ENCODE measurements at places on chromosomes 11 and 22.
A peak's percentile ranks its signal among the peaks of the same experiment; 100 is the strongest.

DNA sequence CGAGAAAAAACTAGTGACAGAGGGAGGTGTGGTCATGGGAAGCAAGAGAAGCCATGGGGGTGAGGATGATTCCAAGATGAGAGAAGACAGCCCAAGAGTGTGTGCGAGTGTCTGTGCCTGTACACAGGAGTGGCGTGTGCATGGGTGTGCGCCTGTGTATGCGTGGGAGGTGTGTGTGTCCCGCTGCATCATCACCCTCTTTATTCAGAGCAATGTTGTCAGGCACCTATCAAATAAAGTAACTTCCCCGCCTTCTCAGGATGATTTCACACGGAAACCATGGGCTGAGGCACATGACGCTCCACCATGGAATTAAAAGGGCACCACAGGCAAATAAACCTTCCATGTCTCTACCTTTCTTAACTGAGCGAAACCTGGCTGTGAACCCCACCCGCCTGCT lies 24.6 kb downstream of the MS4A10 start:
- DNase-seq, result no peak

GRCh38 chr22:21713428-21714058 lies 22.1 kb downstream of the YPEL1 start:
- DNase-seq, result no peak

DNA sequence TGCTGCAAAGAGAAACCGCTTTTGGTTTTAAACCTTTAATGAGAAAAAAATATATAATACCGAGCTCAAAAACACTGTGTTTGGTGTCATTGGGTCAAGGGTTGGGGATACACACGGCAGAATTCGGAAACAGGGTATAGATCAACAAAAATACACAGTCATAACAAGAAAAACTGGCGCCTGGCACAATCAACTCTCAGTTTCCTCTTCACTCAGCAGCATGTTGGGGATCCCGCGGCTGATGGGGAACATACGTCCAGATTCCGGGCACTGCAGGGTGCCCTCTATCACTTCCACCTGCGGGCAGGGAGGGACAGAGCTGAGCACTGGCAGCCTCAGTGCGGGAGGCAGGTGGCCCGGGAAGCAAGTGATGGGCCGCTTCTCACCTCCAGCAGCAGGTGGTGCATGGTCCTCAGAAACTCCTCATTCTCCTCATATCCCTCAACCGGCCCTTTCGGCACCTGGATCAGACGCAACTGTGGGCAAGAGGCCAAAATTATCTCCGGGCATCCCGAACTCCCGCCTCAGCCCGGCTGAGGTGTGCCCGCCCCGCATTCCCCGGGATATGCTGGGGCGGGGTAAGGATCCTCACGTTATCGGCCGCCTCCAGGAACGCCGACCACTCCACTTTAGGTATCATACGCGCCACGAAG lies 561 bp downstream of the TRMT112 start:
- DNase-seq, result peak; percentile 54

- peak; percentile 13 for DNase-seq
Measured at GRCh38 chr22:20591660-20592310, 84.4 kb downstream of the MED15 start.

DNA sequence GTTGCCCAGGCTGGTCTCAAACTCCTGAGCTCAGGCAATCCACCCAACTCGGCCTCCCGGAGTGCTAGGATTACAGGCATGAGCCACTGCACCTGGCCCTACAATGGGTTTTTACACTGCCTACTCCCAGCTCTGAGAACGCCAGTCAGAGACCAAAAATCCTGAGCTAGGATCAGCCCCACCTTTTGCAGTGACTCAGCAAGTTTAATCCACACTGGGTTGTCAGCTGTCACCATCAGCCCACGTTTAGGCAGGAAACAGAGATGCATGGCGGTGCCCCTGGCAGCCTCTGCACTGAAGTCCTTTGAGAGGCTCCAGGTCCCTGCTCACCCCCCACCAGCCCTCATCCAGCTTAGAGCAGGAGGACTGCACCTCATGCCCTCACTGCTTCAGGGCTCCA lies 117.6 kb downstream of the ARHGAP8 start:
- peak; percentile 6 for DNase-seq

- DNase-seq, result no peak
Measured at GRCh38 chr11:117314840-117315239, 1.2 kb downstream of the BACE1 start.

GRCh38 chr22:49251371-49251770 lies 576.3 kb downstream of the BRD1 start:
- no peak for DNase-seq

GRCh38 chr11:66287211-66287888 lies 1.6 kb downstream of the YIF1A start:
- DNase-seq, result no peak

GRCh38 chr11:44014968-44015623 lies 32.7 kb upstream of the ACCSL start:
- no peak for DNase-seq

GRCh38 chr11:100936781-100937180 lies 192.8 kb downstream of the PGR start:
- DNase-seq, result no peak

DNA sequence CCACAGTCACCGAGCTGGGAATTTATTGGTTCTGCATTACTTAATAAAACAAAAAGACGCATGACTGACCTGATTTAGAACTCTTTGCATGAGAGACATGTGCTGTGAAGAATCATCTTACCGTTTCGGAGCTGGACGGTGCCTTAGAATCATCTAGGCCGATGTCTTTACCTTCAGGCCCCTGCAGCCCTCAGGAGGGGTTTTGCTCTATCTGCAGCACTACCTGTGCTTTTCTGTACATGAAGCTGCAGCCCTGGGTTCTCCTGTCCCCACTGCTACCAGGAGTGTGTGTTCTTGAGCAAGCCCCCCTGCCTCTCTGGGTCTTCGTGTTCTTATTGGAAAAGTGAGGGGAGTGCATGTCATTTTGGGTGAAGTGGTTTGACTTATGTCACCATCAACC lies 94.0 kb upstream of the OR4B1 start:
- no peak for DNase-seq

GRCh38 chr22:29801796-29802195 lies 34.6 kb downstream of the UQCR10 start:
- DNase-seq, result no peak

- DNase-seq, result no peak
Measured at GRCh38 chr11:19242179-19242932, 1.6 kb upstream of the E2F8 start.

DNA sequence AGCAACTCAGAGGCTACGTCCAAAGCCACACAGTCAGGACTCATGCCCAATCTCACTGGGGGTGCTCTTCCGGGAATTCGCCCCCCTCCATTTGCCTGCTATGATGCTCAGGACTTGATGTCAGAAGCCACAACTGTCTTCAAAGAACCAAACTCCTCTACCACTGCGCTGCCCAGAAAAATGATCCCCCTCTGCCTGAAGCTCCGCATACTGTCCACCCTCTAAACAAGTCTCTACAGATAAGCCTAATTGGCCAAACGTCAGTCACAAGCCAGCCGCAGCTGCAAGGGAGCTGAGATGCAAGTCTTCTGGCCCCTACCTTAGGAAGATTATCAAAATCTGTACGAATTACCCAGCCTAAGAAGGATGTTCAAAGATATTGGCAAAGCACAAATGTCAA lies 294.6 kb downstream of the BUD13 start:
- DNase-seq, result no peak

DNA sequence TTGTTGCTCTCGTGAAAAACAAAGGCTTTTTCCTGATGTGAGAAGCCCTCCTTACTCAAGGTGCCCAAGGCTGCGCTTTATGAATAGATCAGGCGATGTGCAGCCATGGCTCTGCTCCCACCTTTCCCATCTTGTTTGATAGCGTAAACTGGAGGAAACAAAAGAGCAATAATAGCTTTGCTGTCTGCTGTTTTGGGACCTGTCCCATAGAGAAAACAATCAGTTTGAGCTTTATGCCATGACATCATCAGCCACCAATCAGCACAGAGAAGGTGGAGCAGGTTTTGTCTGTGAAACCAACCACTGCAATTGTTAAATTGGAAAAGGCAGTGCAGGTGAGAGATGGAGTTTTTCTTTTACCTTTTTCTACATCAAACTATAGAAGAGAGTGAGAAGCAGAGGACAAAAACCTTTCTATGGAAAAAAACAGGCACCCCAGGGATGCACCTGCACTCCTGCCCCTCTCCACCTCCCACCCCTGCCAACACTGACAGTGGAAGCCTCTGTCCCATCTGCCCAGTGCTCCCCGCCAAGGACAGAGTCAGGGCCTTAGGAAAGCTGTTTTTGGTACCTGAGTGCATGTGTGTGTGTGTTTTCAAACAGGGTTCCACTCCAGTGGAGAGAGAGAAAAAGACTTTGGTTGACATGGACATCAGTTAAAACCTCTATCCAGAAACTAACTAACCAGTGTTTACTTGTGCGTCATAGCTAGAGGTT lies 80.7 kb downstream of the MICAL3 start:
- peak; percentile 42 for DNase-seq

DNA sequence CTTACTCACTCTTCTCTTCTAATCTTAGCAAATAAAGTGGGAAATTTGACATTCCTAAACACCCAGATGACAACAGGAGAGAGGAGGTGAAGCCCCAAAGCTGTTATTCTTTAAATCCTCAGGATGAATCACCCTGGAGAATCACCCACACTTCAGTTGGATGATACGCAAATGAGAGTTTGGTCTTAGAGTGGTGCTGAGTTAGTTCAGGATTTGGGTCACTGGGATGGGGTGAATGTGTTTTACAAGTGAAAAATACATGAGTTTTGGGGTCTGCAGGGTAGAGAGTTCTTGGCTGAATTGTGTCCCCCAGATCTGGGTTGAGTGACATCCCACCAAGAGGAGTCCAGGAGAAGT lies 117.2 kb downstream of the GGTLC2 start:
- no peak for DNase-seq

DNA sequence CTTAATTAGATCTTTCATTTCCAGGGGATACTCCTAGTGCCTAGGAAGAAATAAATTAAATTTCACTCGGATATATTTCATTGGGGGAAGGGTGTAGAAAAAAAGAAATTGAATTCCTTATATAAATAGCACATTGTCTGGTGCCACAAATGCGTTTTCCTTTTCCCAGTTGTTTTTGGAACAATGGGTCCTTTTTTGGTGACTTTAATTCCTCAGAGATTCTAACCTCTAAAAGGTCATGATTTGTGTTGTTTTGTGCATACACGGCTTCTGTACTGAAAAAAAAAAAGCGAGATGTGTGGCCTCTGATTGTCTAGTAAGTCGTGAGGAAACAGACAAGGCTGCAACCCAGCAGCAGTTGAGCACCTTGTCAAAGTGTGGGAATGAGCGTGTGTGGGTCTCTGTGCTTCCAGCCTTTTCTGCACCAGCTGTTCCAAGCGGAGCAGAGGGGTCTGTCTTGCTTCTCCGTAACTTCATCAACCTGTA lies 64.5 kb upstream of the CRTAM start:
- no peak for DNase-seq

All from NCI-H345 (cell line).